ENCODE measurements at places on chromosomes 1 and 21.
A peak's percentile ranks its signal among the peaks of the same experiment; 100 is the strongest.

- H3K4me3 ChIP-seq: no peak overlapping the region
- no peaks in the 10 kb centered on the region for H3K27me3 ChIP-seq
- no peaks in the 10 kb centered on the region for H3K36me3 ChIP-seq
- H3K27ac ChIP-seq: peak overlapping the region; percentile 85
- peaks cover 6% of the 10 kb centered on the region for H3K4me1 ChIP-seq
Measured at GRCh38 chr1:59375321-59376220, 78.7 kb downstream of the FGGY start.

DNA sequence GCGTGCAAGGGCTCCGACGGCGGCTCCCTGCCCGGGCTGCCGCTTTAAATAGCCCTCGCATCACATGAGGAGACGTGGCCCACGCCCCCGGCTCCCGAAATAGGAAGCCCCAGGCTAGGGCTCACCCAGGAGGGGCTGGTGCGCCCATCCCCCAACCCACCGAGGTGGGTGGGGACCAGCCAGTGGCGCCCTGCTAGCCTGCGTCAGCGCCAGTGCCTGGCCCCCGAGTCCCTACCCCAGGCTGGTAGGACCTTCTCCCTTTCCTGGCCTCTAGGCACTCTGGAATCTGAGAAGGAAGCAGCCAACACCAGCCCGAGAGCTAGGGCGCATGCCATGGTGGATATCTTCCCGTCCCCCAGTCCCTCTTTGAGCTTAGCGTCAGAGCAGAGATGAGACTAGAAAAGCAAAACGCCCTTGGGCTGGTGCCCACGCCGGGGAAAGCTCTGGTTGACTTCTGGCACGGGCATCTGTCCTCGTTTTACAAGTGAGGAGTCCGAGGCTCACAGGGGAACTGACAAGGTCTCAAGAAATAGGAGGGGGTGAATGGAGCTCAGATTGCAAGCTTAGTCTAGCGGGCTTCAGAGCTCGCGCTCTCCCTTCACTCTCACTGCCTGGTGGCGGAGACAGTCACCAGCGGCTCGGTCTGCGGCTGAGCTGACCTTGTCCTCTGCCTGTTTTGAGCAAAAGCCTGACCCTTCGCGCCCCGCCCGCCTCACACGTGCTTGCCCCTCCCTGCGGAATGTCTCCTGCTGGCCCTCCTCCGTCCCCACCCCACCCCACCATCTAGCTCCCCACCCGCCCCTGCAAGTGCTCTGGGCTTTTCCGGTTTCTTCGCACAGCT is at the start of gene FABP3:
TSS of gene FABP3 (minus strand) at position 21 of the 841 bp plus-strand sequence. CDS start 62 bp downstream, outside the sequence.
- H3K4me3 ChIP-seq: no peak within 1 kb of the TSS
- DNase-seq: peak; percentile 66
- no peaks in the 10 kb centered on the region for H3K36me3 ChIP-seq

- no peak for DNase-seq
- no peak overlapping the region for H3K27ac ChIP-seq
- H3K27me3 ChIP-seq: no peaks in the 10 kb centered on the region
- no peaks in the 10 kb centered on the region for H3K36me3 ChIP-seq
- H3K4me3 ChIP-seq: no peak overlapping the region
Measured at GRCh38 chr21:37561941-37562919, 195.7 kb downstream of the DYRK1A start.

GRCh38 chr1:6134206-6134605 is 45.9 kb downstream of the CHD5 start:
- no peak overlapping the region for H3K27ac ChIP-seq
- H3K4me3 ChIP-seq: no peak overlapping the region
- H3K4me1 ChIP-seq: no peaks in the 10 kb centered on the region
- no peaks in the 10 kb centered on the region for H3K36me3 ChIP-seq
- no peaks in the 10 kb centered on the region for H3K27me3 ChIP-seq
